Left ventricle myocardium inferior (tissue), 1 donor: ENCODE measurements at places on chromosomes 3 and 15. TPM values are rescaled to one million over a fixed set of nuclear protein-coding genes. Genes with fewer than 3 reads are reported as not detected.

The TMCO5A gene
- total RNA-seq, result not detected

GRCh38 chr3:115551016-115551415, 72.3 kb upstream of the GAP43 start:
- no peaks in the 10 kb centered on the region for H3K27me3 ChIP-seq
- no peaks in the 10 kb centered on the region for H3K36me3 ChIP-seq
- H3K27ac ChIP-seq, result peak overlapping the region; percentile 21
- no peak for DNase-seq
- H3K4me3 ChIP-seq, result no peak overlapping the region

GRCh38 chr15:92877000-92877399, 23.1 kb upstream of the CHD2 start:
- H3K27ac ChIP-seq, result peak overlapping the region; percentile 72
- H3K4me1 ChIP-seq, result peaks cover 33% of the 10 kb centered on the region
- no peak overlapping the region for H3K4me3 ChIP-seq
- H3K27me3 ChIP-seq, result no peaks in the 10 kb centered on the region
- H3K36me3 ChIP-seq, result no peaks in the 10 kb centered on the region

GRCh38 chr3:103052236-103052830, 617.5 kb downstream of the ZPLD1 start:
- no peaks in the 10 kb centered on the region for H3K4me1 ChIP-seq
- H3K27me3 ChIP-seq, result no peaks in the 10 kb centered on the region
- no peaks in the 10 kb centered on the region for H3K36me3 ChIP-seq
- H3K4me3 ChIP-seq, result no peak overlapping the region
- H3K27ac ChIP-seq, result no peak overlapping the region

DNA sequence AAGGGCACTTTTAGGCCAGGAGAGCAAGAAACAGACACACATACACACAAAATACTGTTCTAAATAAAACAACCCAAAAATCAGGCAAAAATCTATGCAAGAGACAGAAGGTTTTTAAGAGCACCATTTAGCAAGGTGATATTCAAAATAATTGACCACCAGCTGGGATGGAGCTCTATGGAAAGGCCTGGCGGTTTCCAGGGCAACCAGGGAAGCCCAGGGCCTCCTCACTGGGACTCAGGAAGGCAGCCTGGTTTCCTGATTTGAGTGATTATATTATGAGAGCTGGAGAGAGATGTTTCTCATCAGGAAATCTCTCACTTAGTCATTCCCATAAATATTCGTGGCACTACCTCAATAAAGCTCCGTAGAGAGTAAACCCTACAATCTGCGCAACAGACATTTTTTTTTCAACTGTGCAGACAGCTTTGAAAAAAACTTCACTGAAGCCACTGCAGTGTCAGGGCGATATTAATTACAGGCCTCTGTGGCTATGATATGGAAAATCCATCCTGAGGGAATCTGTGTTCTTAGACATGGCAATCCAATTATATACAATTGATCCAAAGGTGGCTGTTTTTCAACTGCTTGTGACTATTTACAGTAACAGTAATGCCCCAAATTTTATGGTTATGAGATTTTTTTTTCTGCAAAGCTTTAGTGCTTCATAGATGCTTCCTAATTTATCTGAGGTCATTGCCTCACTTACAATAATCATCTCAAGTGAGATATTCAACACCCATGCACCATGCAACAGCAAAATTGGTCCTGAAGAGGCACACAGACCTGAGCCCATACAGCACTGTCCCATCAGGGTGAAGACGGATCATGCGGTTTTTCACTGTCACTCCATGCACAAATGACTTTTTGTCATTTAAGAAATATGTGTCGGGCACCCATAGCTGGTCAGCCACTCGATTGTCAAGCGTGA, 152.1 kb downstream of the GABRB3 start:
- H3K4me1 ChIP-seq, result no peaks in the 10 kb centered on the region
- no peaks in the 10 kb centered on the region for H3K36me3 ChIP-seq
- no peak for DNase-seq
- no peaks in the 10 kb centered on the region for H3K27me3 ChIP-seq
- no peak overlapping the region for H3K27ac ChIP-seq

The DUOX1 gene
- total RNA-seq, result 0.80 TPM
